ENCODE measurements at places on chromosomes 2 and 18. TPM values are rescaled to one million over a fixed set of nuclear protein-coding genes. Genes with fewer than 3 reads are reported as not detected.

The SERPINB10 gene
- total RNA-seq, result not detected

The MEIS1 gene
- not detected for total RNA-seq

The HOXD1 gene
- total RNA-seq, result not detected

The FAM161A gene
- 0.56 TPM for total RNA-seq

The TMEM178A gene
- total RNA-seq, result 0.25 TPM

The MYOM1 gene
- total RNA-seq, result 3.3 TPM

The PLEKHH2 gene
- 1.5 TPM for total RNA-seq

The ALMS1 gene
- total RNA-seq, result 16.4 TPM

The ZC3H6 gene
- 13.7 TPM for total RNA-seq

The SAP130 gene
- 18.9 TPM for total RNA-seq

The DIPK1C gene
- total RNA-seq, result not detected

The MEP1B gene
- total RNA-seq, result not detected

The GALNT3 gene
- 4.5 TPM for total RNA-seq

The RAPH1 gene
- total RNA-seq, result 1.8 TPM

The SSB gene
- 170 TPM for total RNA-seq

The TUBA4B gene
- not detected for total RNA-seq

The OXER1 gene
- 0.25 TPM for total RNA-seq

The PLEK gene
- 11.6 TPM for total RNA-seq

The CCDC148 gene
- total RNA-seq, result not detected

The ATOH8 gene
- total RNA-seq, result 0.22 TPM
